ENCODE measurements at places on chromosomes 5 and 9. TPM values are rescaled to one million over a fixed set of nuclear protein-coding genes. Genes with fewer than 3 reads are reported as not detected.

- DNase-seq = no peak
These were observed 47.3 kb downstream of the S1PR3 start for GRCh38 chr9:89038382-89039103.

- DNase-seq = no peak
These were observed 62.1 kb downstream of the KLF9 start for GRCh38 chr9:70352356-70352755.

- no peak for DNase-seq
These were observed 33.0 kb downstream of the SLC9A3 start for GRCh38 chr5:491119-491855.

- no peak for DNase-seq
These were observed 126.3 kb downstream of the UNC13B start for GRCh38 chr9:35287987-35288632.

COL15A1 gene
- total RNA-seq = not detected

CCL28 gene
- total RNA-seq = 20.6 TPM

PCDHGA4 gene
- total RNA-seq = 0.08 TPM

DNA sequence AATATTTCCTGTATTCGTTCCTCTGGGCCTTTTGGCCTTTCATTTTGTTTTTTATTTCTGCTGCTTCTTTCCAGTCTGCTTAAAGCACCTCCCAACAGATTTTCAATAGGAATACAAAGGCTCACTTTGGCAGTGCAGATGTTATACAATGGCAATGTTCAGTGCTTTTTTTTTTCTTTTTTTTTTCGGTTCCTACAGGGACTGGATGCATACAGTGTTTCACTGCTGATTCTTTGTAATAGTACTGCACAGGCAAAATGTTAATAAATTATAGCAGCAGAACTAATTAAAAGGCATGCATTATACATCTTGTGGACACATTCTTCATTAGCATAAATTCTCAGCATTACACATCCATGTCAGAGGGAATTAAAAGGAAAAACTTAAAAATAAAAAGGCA lies 356.6 kb upstream of the C9orf72 start:
- DNase-seq = no peak

- no peak for DNase-seq
These were observed 107.5 kb upstream of the FBN2 start for GRCh38 chr5:128645581-128645980.

GRCh38 chr9:128631636-128632035 lies 25.0 kb downstream of the DYNC2I2 start:
- DNase-seq = no peak

C8G gene
- total RNA-seq = not detected

SIGMAR1 gene
- 12.1 TPM for total RNA-seq

DNA sequence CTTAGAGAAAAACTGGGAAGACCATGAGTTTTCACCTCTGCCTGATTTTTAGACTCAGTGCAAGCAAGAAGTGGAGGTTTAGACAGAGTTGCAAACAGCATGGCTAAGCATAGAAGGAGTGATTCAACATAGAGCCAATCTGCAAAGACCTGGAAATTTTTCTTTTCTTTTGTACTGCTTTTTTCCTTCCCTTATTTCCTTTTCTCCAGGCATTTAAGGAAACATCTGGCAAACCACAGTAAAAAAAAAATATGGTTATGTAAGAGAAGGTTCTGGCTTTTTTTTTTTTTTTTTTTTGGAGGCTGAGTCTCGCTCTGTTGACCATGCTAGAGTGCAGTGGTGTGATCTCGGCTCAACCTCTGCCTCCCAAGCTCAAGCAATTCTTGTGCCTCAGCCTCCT lies 16.6 kb upstream of the DCAF12 start:
- no peak for DNase-seq

DNA sequence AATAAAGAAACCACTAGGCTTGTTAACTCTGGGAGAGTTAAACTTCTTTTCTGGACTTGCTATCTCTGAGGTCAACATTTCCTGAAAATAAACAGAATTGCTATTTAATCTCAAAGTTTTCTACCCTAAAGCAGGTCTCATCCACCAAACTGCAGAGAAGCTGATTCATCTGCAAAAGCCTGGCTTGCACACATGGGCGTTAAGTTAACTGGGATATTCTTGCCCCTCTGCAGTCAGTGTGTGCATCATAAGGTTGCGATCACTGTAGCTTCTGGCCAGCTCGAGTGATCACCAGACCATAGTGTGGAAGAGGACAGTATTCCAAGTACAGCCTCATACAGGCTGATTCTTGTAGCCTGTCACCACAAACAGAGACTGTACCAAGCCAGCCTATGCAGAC lies 99.2 kb downstream of the SPOCK1 start:
- no peak for DNase-seq

- DNase-seq = no peak
These were observed 22.5 kb downstream of the ARHGEF28 start for GRCh38 chr5:73648515-73648914.

FCN2 gene
- not detected for total RNA-seq

DNA sequence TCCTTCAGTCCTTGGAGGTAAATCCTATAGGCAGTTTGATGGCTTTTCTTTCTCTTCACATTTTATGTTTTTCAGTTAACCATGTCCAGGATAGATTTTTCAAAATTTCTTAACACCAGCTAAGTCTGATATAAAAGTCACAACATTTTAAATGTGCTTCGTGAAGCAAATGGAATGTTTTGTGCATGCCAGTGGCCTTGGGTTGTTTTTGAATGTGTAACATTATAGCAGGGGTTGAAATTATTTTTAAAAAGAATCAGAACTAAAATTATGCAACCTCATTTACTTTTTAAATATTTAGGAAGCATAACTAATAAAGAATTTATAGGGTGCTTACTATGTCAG lies 201.1 kb downstream of the ARHGEF28 start:
- DNase-seq = no peak

GRCh38 chr5:83498585-83498984 lies 27.0 kb downstream of the VCAN start:
- DNase-seq = no peak

DNA sequence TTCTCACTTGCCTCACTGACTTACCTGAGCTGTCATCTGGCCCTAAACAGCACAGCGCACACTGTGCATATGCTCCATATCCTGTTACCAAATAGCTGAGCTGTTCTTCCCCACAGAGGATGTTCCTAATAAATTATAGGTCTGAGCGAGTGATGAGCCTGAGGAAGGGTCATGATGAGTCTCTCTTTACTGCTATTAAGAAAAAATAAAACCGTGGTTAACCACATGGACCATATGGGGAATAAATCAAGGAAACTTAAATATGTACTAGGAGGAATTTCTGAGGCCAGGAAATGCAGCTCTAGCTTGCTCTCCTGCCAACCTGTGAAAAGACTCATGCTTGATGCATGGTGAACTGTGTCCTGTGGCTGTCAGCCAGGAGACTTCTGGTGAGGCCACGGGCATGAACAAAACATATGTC lies 424.8 kb upstream of the DMAC1 start:
- no peak for DNase-seq

DNA sequence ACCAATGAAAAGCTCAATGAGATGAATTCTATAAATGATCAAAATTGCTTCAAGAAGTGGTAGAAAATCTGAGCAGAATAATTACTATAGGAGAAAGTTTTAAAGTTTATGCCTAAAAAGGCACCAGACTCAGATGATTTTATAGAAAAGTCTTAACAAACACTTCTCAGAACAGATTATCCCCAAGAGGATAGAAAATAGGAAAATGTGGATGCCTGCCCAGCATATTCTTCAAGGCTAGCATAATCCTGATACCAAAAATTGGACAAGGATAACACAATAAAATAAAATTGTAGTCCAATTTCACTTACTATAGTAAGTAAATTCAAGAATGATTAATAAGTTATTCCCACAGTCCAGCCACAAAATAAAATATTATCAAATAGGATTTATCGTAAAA lies 397.0 kb downstream of the NR2F1-AS1 start:
- DNase-seq = no peak

GRCh38 chr5:72248410-72248981 lies 71.5 kb downstream of the MRPS27 start:
- DNase-seq = no peak

- no peak for DNase-seq
These were observed 15.3 kb downstream of the XRCC4 start for GRCh38 chr5:83092619-83093018.

PDCD1LG2 gene
- 0.17 TPM for total RNA-seq

DNA sequence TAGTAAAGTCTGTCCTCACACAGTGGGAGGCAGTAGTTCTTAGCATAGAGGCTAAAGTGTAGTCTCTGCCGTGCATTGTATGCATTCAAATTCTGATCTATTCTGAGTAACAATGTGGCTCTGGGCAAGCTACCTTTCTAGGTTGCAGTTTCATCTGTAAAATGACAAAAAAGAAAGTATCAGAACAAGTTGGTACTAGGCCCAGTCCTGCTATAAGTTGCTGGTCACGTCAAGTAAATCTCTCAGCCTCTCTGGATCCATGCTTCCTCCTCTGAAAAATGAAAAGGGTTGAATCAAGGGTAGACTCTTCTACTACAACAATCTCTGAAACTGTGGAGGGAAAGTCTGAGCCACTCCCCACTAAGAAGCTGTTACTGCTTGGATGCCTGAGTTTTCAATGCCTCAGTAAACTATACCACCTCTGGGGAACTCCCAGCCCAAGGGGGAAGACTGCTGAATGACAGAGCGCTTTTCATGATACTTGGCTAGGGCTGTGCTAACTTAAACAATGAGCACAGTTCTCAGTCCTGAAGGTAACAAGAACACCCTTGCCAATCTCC lies 34.5 kb upstream of the SPARC start:
- no peak for DNase-seq

GRCh38 chr5:139817970-139818369 lies 22.4 kb downstream of the PSD2 start:
- DNase-seq = no peak

GALNT10 gene
- total RNA-seq = 23.0 TPM

STING1 gene
- total RNA-seq = 168 TPM

SLC36A2 gene
- total RNA-seq = not detected

SPINK4 gene
- total RNA-seq = not detected

- no peak for DNase-seq
These were observed 101.4 kb downstream of the GALNT10 start for GRCh38 chr5:154291917-154292316.

SLCO4C1 gene
- total RNA-seq = 0.11 TPM

DNA sequence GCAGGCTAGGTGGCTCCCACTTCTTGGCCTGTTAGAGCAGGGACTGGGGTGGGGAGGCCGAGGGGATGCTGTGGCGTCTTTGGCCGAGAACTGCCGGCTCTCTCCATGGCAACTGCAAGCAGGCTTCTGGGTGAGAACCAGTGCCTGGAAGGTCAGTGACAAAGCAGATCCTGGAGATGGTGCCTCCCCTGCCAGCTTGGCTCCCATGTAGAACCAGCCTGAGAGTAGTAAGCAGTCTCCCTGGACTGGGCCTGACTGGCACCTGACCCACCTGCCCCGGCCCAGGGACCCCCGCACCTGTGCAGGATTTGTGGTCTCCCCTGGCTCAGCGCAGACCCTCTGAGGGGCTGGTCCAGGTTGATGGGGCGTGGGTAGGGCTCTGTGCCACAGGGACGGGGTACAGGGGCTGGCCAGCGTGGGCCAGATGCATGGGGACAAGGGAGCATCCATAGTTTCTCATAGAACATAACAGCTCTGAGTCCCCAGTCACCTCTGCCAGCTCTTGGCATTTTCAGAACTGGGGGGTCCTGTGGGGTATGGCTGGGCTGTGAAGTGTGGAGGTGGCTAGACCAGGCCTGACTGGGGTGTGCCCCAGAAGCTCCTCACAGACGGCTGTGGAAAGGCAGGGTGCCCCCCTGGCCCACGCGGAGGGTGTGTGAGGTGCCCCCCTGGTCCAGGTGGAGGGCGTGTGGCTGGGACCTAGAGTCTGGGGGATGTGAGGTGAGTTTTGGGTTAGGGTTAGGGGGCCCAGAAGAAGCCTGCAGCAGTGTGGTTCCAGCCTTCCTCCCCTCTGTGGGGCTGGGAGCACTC lies 22.2 kb downstream of the CACNA1B start:
- DNase-seq = no peak

- no peak for DNase-seq
These were observed 42.1 kb downstream of the CLINT1 start for GRCh38 chr5:157816682-157817386.

GRCh38 chr5:100855937-100856430 lies 47.1 kb downstream of the ST8SIA4 start:
- DNase-seq = no peak

SHOC1 gene
- not detected for total RNA-seq

DNA sequence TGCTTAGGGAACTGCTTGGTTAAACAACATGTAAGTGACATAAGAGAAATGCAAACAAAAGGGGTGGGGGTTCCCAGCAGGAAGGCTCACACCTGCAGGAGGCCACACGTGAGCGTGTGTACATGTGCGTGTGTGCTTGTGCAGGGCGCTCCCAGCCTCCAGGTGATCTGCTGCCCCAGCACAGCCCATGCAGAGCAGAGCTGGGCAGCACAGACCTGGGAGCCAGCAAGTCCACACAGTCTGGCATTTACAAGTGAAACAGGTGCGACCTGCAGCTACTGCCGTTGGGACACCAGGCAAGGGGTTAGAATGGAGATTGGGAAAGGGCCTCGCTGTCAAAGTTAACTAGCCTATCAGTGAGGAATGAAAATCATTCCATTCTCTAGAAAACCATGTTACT lies 41.8 kb downstream of the GRAMD2B start:
- DNase-seq = no peak

- DNase-seq = no peak
These were observed 140.5 kb downstream of the SLIT3 start for GRCh38 chr5:169160405-169160901.

RNF208 gene
- 0.67 TPM for total RNA-seq
